MG63 (cell line): ENCODE measurements at places on chromosomes 3 and 15.
A peak's percentile ranks its signal among the peaks of the same experiment; 100 is the strongest.

DNA sequence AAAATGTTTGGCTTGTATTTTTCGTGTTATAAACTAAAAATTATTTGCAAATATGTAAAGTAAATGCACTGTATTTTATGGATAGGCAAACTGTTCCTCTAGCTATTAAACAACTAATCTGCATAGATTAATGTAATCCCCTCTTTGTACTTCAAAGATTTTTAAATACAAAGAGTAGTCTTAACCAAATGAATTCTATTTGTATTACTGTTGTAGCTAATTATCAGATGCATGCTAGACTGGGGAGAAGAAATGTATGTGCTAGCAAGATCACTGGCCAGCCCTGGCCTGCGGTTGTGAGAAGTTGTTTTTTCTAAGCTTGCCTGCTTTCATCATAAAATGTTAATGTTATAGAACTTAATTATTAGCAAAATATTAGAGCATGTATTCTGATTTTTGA lies 92.6 kb downstream of the STT3B start:
- no peak for DNase-seq

GRCh38 chr3:112132975-112133448 lies at the start of gene GCSAM:
Gene GCSAM, minus strand, starts transcription at chr3:112133248. Its CDS starts 128 bp downstream, at chr3:112133120.
- no peak for DNase-seq

DNA sequence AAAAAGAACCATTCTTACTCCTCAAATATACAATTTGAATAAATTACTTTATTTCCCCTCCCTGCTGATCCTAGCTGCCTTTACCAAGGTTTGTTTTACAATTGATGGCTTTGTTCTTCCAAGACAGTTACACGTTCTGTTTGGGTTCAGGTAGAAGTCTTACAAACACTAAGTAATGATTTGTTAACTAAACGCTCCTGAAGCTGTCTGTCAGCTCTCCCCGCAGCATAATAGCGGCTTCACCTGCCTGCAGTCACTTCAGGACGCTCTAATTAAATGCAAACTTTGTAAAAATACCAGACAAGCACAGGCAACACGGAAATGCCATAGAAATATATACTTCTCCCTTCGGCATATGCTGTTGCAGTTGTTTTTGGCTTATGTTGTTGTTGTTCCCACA lies 176.4 kb upstream of the MDFIC2 start:
- no peak for DNase-seq

DNA sequence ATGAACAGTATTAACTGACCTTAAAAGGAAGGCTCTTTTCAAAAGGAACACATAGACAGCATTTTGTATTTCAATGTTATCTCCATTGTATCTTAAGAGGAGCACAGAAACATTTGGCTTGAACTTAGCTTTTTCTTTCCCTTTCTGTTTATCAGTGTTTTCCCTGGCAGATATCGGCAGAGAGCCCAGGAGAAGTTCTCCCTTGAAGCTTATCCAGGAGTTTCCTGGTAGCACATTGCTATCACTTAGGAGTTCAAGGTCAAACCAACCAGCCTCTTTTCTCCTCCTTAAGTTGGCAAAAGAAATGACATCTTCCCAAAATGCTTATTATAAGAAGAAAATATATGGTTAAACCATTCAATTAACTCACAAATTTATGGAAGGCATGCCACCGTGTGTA lies 344.6 kb upstream of the UBE2E2 start:
- no peak for DNase-seq

DNA sequence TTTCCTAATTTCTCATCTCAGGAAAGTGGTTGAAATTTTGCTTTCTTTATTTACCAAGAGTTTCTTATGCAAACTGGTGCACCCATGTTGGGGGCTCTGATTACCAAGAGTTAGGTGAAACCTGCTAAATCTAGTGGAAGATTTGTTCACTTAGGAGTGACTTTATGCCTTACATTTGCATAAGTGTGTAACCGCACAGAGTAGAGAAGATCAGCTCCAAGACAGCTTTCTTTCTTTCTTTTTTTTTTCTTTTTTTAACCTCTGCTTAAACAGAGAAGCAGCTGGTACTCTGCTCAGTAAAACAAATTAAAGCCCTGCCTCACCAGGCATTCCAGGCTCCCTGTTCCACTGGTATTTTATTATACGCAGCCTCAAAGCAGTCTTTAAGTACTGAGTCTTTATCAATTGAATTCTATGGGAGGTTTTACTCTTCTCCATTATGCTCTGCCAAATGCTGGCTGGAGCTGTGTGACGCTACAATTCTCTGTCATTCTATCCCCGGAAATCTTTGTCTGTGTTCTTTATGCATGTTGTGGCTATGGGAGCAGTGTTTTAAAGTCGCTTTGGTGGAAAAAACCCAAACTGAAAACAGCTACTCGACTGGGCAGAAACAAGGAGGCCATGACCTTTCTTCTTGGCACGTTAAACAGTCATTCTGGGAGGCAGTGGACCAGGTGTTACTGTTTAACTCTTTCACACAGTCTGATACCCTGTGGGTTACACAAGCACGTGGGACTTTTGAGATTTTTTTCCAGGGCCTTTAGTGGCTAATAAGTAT lies 55.2 kb upstream of the GBE1 start:
- no peak for DNase-seq

GRCh38 chr3:12962292-12962691 lies 110.9 kb downstream of the IQSEC1 start:
- peak; percentile 26 for DNase-seq
